ENCODE measurements at places on chromosomes 5 and 9. TPM values are rescaled to one million over a fixed set of nuclear protein-coding genes. Genes with fewer than 3 reads are reported as not detected.

DNA sequence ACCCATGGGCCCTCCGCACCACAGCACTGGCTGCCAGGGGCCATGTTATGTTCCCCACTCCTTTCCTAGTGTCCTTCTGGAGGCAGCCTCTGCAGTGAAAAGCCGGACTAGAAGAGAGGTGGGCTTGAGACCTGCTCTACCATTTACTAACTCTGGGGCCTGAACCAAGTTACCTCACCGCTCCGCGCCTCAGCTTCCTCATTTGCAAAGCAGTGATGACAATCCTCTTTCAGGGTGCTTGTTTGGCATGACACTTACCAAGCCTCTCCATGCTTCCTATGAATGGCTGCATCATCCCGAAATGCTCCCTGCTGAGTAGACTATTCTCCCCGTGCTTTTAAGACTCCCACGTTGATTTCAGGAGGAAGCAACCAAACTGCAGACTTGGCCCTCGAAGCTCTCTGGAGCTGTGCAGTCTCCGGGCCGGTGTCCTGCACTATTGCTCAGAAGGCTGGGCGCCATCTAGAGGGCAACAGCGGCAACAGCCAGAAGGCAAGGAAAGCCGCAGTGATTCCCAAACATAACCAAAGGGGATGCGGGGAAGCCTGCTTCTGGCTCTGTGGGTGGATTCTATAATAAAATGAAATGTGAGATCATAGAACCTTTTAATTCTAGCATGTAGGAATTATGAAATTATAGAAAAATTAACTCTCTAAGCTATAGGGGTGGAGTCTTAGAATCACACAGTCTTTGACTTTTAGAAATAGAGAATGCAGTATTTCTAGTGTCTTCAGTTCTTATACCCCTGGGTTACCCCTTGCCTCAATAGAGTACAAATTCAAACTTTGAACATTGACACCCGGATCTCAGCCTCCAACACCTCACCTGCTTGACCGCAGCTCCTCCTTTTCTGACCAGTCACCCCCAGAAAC lies 599.8 kb upstream of the BRINP1 start:
- no peak for DNase-seq

DNA sequence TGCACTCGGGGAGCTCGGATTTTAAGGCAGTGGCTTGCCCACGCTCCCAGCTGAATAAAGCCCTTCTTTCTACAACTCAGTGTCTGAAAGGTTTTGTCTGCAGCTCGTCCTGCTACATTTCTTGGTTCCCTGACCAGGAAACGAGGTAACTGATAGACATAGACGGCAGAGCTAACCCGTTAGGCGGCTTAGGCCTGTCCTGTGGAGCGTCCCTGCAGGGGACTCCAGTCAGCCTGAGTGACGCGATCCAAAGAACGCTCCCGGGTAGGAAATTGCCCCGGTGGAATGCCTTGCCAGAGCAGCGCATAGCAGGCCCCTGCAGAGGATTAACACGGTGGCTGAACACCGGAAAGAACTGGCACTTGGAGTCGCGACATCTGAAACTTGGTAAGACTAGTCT lies 1.8 kb upstream of the SELENOP start:
- no peak for DNase-seq

C1QTNF3 gene
- polyA plus RNA-seq, result 60.9 TPM

SPAAR gene
- polyA plus RNA-seq, result 2.2 TPM

DNA sequence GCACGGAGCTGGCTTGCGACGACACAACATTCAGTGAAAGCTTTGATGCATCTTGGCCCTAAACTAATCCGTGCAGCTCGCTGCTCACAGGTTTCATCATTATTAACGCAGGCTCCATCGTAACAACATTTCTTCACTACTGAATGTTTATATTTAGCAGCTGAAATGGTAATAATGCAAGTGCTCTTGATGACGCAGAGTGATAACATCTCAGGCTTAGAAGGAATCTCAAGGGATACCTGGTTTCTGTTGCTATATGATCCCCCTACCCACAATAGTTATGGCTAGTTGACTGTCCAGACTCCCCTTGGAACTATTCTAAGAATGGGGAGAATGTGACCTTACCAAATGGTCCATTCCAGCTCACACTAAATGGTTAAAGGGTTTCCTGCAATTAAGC lies 36.2 kb downstream of the C5 start:
- no peak for DNase-seq

FAXDC2 gene
- 47.1 TPM for polyA plus RNA-seq

FEM1C gene
- 21.9 TPM for polyA plus RNA-seq

- no peak for DNase-seq
These were observed 59.4 kb downstream of the SIL1 start for GRCh38 chr5:139138809-139139208.

STC2 gene
- 1.4 TPM for polyA plus RNA-seq

CATSPER3 gene
- 1.1 TPM for polyA plus RNA-seq

GRCh38 chr9:34719021-34719768 lies 9.3 kb upstream of the CCL21 start:
- no peak for DNase-seq

DNA sequence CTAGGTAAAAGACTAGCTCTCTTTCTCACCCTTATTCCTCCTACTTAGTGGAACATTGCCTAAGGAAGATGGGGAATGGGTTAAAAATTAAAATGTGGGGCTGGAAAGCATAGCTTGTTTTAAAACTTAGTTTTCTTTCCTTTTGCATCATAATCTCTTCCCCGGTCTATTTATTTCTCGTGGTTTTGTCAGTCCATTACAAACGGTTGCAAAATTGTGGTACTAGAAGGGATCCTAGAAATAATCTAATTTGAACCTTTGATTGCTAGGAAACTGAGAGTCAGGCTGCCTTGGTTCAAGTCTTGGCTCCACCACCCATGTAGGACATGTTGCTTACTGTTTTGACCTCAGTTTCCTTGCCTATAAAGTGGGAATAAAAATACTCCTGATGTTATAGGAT lies 1.3 kb downstream of the IL31RA start:
- DNase-seq, result no peak
